H54 (cell line): ENCODE measurements at places on chromosomes 6 and 20.

DNA sequence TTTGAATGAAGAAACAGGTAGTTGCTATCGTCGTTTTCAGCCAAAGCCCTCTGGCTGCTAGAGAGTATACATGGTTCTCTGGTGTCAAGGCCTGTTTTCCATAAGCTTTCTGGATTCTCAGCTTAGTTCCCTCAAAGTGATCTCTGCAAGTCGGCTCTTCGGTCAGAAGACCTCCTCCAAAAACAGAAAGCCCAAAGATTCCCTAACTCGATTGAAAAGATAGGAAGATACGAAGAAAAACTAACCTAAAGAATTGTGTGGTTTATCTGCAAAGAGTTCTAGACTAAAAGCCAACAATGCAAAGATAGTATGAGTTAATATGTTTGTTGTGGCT lies 545 bp upstream of the ASCC3 start:
- DNase-seq = no peak

DNA sequence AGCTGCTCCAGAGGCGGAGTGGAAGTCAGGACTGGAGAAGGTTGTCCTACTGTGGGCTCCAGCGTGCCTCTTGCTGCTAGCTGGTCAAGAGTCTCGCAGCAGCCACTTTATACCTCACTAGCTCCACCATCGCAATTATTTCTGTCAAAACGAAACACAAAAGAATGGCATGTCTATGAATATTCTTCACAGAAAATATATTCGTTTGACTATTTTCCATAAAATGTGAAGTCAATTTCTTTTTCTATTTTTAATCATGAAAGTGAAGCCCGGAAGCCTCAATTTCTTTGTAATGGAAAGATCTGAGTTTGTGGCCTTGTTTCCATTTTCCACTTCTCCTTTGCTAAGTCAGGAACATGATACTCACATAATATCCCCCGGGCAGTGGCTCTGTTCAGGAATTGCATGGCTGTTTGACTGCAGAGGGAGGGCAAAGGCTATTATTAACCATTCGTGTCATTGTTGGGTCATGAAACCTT lies 51.7 kb downstream of the DTD1 start:
- no peak for DNase-seq

DNA sequence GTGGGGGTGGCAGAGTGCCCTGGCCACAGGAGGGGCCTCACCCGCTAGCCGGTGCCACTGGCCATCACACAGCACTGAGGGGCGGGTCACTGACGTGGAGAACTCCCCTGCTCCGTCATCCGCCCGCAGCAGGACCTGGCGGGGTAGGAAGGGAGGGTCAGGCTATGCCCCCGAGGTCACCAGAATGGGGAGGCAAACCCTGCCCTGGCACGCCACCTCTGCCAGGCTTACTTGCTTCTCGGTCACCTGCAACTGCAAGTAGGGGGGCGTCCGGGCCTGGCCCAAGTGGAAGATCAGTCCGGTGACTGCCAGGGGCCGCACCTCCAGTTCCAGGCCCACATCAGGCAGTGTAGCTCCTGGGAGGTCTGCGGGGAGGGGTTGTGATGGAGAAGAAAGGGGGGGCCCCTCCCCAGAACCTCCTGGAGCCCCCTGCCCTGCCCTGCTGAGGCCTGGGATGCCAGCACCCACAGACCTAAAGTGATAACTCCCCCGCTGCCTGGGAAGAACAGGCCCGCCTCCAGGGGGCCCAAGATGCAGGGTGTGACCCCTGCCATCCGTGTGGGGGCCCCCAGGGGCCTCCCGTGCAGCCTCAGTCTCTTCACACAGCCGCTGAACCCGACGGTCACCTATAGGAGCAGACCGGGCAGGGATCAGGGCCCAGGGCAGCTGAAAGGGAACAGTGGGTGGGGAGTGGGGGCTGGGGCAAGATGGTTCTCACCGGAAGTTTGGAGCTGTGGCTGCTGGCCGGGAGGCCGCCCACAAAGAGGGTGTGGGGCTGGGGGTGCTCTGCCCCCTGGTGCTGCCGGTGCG lies 7.4 kb downstream of the ADRM1 start:
- no peak for DNase-seq

- no peak for DNase-seq
These were observed 563.1 kb upstream of the JARID2 start for GRCh38 chr6:14682812-14683211.

DNA sequence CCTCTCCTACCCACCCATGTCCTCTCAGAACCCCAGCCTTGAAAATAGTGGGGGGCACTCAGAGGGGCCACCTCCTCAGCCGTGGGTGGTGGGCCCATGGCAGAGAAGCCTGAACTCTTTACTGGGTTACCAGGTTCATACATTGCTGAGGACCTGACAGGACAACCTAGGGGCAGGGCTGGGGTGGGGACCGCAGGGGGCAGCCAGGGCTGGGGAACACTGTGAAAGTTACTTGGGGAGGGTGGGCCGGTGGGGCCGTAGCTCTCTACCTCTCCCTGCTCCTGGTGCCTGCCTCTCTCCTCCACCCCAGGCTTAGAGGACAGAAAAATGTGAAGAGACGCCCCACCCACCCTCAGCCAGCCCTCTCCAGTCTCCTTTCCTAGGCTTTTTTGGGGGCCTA lies 15.4 kb downstream of the MDFI start:
- DNase-seq = no peak

- no peak for DNase-seq
These were observed 54.9 kb downstream of the UBR2 start for GRCh38 chr6:42618686-42619085.

- DNase-seq = no peak
These were observed 28.8 kb downstream of the MTHFD1L start for GRCh38 chr6:150894191-150894744.

- DNase-seq = no peak
These were observed 75.2 kb downstream of the MAP3K5 start for GRCh38 chr6:136716917-136717715.

DNA sequence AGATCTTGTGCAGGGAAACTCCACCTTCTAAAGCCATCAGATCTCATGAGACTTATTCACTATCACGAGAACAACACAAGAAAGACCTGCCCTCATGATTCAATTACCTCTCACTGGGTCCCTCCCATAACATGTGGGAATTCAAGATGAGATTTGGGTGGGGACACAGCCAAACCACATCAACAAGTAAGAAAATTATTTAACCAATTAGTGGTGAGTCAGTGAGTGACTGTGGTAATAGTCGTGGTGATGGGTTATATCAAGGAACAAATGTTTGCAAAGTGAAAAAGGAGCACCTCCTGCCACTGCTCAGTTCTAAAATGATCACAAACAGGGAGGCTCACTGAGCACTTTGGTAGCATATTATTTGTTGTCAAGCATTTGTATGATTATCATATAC lies 20.6 kb downstream of the EPM2A start:
- no peak for DNase-seq
